ENCODE measurements at places on chromosomes 7 and 10. TPM values are rescaled to one million over a fixed set of nuclear protein-coding genes. Genes with fewer than 3 reads are reported as not detected.

Gene SLC29A4
- 1.7 TPM for total RNA-seq

GRCh38 chr7:147731311-147731710 lies 859.3 kb upstream of the C7orf33 start:
- H3K4me3 ChIP-seq: no peak overlapping the region
- no peak for DNase-seq
- H3K36me3 ChIP-seq: peaks cover 5% of the 10 kb centered on the region
- no peak overlapping the region for H3K27ac ChIP-seq

DNA sequence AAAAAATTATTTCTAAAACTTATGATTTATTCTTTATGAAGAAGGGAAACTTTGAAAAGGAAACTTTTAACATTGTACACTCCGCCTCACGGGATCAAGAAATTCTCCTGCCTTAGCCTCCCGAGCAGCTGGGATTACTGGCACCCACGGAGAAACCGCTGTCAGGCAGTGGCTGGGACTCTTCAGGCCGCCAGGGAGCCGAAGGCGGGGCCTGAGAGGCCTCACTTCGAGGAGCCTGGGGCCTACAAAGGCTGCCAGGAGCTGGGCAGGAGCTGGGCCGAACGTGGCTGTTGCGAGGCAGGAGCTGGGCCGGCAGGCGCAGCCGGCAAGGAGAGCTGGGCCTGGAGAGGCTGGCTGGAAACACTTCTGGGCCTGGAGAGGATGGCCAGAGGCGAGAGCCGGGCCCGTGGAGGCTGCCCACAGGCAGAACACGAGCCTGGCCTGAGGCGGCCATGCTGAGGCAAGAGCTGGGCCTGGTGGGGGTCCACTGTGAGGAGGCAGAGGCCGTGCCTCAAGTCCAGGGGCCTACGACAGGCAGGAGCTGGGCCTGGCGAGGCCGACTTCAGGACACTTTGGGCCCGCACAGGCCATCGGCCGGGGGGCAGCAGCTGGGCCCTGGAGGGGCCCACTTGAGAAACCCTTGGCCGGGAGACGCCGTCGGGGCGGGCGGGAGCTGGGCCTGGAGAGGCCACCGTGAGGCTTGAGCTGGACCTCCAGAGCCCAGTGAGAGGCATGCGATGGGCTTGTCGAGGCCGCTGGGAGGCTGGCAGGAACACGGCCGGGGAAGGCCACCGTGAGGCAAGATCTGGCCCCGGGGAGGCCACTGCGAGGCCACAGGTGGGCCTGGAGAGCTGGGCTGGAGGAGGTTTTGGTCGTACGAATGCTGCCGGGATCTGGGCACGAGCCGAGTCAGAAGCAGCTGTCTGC lies 23.7 kb downstream of the MDH2 start:
- H3K27ac ChIP-seq: no peak overlapping the region
- peaks cover 27% of the 10 kb centered on the region for H3K4me1 ChIP-seq
- DNase-seq: no peak
- no peak overlapping the region for H3K4me3 ChIP-seq
- H3K27me3 ChIP-seq: no peaks in the 10 kb centered on the region

- no peak overlapping the region for H3K4me3 ChIP-seq
- H3K36me3 ChIP-seq: peaks cover 28% of the 10 kb centered on the region
- H3K27ac ChIP-seq: no peak overlapping the region
- H3K4me1 ChIP-seq: peaks cover 11% of the 10 kb centered on the region
- peaks cover 16% of the 10 kb centered on the region for H3K27me3 ChIP-seq
- no peak for DNase-seq
Measured at GRCh38 chr7:99394188-99394502, 14.3 kb downstream of the PDAP1 start.

DNA sequence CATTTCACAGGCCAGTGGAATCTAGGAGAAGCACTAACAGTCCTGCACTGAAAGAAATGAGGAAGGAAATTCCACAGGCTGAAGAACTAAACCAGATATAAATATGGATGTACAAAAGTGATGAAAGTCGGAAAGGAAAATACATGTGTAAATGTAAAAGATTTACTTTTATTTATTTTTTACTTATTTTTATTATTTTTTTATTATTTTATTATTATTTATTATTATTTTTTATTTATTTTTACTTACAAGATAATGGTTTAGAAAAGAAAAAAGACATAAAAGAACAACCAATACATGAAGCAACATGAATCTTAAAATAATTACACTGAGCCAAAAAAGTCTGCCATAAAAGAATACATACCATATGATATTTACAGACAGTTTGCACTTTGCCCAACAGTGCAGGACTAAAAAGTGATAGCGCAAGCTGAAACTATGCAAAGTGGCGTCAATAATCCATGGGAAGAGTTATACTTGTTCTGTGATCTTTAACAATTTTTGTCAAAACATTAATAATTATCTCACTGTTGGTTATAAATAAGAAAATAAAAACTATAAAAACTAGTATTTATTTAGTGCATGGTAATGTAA lies 317.8 kb upstream of the MKI67 start:
- H3K27me3 ChIP-seq: no peaks in the 10 kb centered on the region
- no peak for DNase-seq
- H3K27ac ChIP-seq: no peak overlapping the region
- H3K36me3 ChIP-seq: no peaks in the 10 kb centered on the region
- H3K4me3 ChIP-seq: no peak overlapping the region
- no peaks in the 10 kb centered on the region for H3K4me1 ChIP-seq

DNA sequence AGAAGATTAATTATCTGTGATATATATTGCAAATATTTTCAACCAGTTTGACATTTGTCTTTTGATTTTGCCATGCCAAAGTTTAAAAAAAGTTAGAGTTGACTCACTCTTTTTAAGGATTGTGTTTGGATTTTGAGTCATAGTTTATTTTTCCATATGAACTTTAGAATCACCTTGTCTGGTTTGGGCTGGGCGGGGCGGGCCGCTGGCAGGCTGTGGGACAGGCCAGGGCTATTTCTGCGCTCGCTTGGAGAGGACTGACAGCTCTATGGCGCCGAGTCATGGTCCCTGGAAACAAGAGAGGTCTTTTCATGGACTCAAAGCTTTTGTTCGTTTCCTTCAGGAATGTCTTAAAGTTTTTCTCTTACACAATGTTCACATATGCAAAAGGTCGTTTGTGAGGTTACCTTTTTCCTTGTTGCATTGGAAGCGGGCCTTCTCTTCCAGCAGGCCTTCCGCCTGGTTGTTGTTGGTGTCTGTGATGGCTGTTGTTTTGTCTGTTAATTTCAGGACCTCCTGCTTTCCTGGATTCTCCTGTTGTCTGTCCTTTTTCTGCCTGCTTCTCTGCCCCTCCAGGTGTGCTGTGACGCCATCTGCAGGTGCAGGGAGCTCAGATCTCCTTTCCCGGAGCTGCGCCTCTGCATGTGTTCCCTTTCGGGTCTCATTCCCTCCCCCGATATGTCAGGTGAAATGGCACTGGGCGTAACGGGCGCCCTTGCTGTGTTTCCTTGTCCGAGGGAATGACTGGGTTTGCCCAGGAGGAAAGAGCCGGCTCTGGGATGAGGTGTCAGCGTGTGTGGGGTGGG lies 53.8 kb downstream of the INPP5A start:
- peaks cover 2% of the 10 kb centered on the region for H3K27me3 ChIP-seq
- peak; percentile 57 for DNase-seq
- H3K36me3 ChIP-seq: peaks cover 20% of the 10 kb centered on the region
- H3K4me1 ChIP-seq: peaks cover 87% of the 10 kb centered on the region
- peak overlapping the region; percentile 63 for H3K4me3 ChIP-seq

All from HFFc6 (cell line).